Natural killer cell treated with Interleukin-12 subunit alpha and Interleukin-12 subunit beta and Interleukin-15 and Interleukin-18, amount 100 ng/mL, for 72 hours (primary cell): ENCODE measurements at places on chromosomes 3 and 15. TPM values are rescaled to one million over a fixed set of nuclear protein-coding genes. Genes with fewer than 3 reads are reported as not detected.

MYLK gene
- 0.12 TPM for total RNA-seq

ZCWPW2 gene
- 0.24 TPM for total RNA-seq

ADGRG7 gene
- not detected for total RNA-seq

CD200R1 gene
- total RNA-seq, result 3.7 TPM

OXTR gene
- 2.7 TPM for total RNA-seq

MST1R gene
- 2.6 TPM for total RNA-seq

DNA sequence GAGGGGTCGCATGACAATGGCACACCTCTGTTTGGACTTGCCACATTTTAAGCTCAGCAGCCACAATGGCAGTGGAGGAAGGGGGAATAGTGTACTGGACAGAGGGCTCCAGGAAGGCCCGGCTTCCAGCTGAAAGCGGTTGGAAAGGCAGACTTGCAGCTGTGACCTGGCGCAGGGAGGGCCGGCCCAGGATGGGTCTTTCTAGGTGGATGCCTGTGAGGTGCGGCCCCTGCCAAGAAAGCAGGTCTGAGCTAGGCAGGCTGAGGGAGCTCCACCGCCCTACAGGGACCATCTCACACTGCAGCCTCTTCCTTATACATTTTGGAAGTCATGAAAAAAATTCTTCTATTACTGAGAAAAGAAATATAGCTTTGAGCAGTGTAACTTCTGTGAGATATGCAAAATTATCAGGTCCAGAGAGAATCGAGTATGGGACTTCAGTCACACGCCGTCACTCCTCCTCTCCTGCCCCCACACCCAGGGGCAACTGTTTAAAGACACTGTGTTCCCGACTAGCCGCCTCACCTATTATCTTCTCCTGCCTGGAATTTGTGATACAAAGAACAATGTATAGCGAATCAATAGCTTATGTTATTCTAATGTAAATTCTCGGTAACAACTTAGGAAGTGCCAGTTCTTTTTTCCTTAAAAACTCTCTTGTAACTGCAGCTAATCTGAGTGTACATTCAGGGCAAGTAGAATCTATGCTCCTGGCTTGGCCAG is 331.0 kb downstream of the OCA2 start:
- DNase-seq, result no peak

DNA sequence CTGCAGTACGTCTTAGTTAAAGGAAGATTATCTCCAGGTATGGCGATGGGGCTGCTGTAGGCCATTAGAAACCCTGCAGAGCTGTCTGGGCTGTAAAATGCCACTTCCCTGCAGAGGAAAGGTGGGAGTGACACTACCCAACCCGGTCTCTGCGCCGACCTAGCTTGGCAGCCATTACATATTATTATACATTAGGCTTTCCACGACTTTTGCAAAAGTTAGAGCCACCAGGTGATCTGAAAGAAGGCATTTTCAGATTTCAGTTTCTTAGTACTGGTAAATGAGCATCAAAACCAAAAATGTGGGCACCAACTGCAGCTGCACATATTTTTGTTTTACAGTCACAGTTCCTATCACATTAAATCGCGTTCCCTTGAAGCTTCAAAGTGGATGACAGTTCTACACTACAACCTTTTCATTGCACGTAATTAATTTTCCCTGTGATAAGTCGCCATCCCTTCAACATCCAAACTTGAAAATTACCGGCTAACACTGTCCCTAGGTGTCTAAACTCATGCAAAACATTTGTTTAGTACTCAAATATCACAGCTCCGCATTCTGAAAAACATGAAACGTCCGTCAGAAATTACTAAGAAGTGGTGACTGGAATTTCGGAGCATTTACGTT is 81.4 kb upstream of the CHD2 start:
- DNase-seq, result no peak

- DNase-seq, result peak; percentile 89
These were observed at the start of gene TKT for GRCh38 chr3:53255775-53256703. Gene TKT, minus strand, starts transcription at chr3:53256022. Its CDS starts 80 bp downstream, at chr3:53255942.

DNA sequence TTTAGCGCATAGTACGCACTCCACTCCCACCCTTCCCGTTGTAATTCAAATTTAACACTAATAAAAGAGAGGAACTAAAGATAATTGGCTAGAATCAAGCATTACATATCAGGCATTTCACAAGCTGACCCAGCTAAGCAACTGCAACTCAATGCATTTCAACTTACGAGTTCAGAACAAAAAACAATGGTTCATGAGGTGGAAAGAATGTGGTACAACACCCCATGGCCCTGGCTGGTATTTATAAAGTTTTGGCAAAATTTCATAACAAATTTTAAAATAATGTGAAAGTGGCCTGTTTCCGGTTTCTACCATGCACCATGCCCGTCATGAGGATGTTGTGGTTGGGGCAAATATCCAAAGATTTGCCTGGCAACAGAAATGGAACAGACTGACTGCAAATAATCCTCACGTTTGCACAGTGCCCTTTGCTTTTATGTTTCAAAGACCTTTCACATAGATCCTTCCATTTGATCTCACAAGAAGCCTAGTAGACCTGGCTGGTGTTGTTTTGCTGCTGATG is 455.3 kb upstream of the NR2F2 start:
- DNase-seq, result no peak

DNA sequence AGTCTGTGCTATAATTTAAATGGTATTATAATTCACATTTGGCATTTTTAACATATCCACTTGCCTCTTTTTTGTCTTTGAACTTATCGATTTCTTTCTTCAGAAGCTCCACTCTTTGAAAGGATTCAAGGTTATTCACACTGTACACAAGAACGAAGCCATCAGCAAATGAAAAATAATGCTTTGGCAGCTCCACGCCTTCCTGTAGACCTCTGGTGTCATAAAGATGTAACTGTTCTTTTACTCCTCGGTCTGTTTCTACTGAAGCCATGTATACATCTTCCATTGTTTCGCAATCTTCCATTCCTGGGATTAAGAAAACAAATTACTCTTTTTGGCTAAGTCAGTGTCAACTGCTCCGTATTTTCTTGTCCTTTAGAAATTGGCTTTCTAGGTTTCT is 16.0 kb downstream of the NKIRAS1 start:
- no peak for DNase-seq

DNA sequence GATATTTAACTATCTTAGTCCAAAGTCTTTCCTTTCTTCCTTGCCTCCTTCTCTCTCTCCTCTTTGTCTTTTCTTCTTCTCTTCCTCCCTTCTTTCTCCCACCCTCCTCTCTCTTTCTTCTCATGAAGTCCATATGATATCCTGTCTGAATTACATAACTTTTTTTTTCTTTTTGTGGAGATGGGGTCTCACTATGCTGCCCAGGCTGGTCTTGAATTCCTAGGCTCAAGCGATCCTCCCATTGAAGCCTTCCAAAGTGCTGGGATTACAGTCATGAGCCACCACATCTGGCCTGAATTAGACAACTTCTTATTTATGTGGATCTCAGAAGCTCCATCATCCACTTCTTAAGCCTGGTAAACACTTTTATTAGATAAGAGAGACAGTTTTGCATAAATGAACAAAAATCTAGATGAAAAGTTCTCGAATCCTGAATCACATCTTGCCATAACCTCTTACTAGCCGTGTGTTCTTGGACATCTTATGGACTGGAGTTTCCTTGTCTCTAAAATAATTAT is 206.5 kb downstream of the LPP start:
- DNase-seq, result no peak

GRCh38 chr3:155131104-155131503 is 51.0 kb downstream of the MME start:
- DNase-seq, result no peak

GRCh38 chr3:5298453-5298852 is 110.9 kb downstream of the EDEM1 start:
- no peak for DNase-seq

DNA sequence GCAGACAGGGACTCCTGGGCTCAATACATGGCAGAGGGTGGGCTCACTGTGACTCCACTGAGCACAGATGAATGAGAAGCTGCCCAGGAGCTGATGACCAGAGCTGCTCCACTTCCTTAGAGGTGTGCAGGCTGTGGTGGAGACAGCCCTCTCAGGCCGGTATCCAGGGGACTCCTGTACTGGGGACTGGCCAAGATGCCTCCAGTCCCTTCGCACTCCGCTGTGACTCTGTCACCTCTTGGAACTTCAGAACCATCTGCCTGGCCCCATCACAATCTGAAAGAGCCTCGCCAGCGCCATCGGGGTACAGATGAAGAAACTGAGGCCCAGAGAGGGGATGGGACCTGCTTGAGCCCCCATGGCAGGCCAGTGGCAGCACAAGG is 111.2 kb downstream of the ETFA start:
- DNase-seq, result no peak

DNA sequence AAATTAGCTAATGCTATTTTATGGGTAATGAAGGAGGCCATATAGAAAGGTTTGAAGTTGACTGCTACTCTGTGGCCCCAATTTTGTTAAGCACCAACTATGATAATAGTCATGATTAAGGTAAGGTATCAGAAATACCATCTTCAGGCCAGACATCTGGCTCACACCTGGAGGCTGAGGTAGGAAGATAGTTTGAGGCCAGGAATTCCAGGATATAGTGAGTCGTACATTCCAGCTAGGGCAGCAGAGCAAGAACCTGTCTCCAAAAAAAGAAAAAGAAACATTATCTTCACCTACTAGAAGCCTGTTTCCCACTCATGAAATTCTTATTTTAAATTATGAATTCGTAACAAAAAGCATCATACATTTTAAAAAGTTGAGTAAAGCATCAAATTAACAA is 64.4 kb downstream of the LRRC28 start:
- DNase-seq, result no peak

- DNase-seq, result no peak
These were observed 186.7 kb downstream of the UACA start for GRCh38 chr15:70576696-70577095.

DNA sequence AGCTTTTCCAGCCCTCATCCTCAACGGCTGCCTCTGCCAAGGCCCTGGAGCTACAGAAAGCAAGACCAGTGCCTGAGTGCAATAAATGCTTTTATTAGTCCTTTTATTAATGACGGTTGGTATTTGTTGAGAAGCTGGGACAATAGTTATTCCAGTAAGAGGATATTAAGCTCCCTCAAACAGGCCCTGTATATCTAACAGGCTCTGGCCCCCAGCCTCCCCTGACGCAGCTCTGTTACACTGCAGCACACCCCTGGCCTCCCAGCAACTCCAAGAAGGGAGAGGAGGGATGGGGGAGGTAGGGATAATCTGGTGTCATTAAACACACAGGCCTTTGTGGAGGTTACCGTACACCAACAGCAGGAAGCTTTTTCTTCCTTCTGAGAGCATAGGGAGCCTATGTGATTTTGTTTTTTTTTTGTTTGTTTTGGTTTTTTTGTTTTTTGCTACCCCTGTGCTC is 30.8 kb upstream of the MAGEF1 start:
- DNase-seq, result no peak

DNA sequence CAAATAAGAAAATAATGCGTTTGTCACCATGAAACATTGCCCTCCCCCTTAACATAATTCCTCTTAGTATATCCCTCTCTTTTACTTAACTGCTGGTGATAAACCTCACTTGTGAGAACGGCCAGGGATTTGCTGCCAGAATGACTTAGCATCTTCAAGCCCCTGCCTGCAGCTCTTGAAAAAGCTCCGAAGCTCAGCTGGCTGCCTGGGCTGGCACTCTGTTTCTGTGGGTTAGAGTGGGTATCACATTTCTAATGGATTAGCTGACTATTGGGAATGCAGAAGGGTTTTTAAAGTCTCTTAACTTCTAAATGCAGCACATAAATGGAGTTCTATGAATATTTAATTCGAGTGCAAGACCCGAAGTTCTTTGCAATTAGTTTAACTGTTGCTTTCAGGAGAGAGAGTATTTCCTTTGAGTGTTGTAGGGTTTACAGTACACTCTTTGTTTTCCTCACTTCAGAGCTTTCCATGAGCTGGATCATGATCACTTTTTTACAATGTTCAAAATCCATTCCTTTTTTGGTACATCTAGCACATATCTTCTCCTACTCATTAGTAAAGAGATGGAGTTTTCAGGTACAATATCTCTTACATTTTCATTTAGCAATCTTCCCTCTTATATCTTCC is 124.7 kb upstream of the RBMS3 start:
- DNase-seq, result no peak

DNA sequence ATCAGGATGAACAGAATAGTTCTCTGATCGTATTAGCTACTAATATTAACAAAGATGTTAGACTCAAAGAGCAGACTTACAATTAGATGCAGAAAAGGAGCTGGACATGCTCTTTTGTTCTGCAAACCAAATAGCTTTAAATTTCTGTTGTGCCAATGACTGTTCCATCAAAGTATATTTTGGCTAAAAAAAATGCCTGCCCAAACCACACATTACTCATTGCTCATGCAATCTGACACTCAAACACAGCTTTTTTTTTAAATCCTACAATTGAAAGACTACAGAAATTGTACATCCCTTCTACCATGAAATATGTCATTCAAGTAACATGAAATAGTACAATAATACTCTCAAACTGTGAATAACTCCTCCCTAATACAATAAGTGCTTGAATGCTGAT is 48.6 kb downstream of the SHOX2 start:
- DNase-seq, result no peak

DNA sequence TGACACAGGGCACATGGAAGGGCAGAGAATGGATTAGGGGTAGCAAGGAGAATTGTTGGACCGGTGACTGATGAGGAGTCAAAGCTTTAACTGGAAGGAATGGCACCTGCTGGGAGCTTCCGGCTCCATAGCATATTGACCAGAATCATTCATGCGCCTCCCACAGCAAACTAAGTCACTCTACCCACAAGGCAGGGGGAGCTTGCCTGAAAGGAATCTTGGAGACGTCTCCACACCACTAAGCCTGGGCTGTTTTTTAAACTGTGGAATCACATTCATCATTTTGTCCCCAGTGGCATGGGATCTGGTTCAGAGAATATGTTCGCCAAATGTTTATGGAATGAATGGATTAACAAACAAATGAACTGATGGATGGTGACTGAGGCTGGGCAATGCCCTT is 57.0 kb upstream of the ITGA11 start:
- DNase-seq, result no peak

DNA sequence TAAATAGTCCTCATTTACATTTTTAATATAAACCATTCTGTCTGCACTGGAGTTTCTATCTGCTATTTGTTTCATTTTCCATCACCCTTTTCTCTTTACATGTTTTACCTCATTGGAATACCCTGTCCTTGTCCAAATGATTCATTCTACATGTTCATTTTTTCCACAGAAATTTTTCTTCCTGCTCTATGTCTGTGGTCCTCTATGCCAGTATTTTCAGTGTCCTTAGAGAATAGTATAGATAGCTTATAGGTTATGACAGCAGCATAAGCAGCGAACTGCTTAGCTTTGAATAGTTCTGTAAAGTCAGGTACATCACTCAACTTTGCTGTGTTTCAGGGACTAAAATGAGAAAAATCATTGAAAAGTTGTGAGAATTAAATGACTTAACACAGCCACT is 742.3 kb upstream of the CBLB start:
- no peak for DNase-seq

- no peak for DNase-seq
These were observed 801.5 kb upstream of the EPHA6 start for GRCh38 chr3:96012939-96013338.

DNA sequence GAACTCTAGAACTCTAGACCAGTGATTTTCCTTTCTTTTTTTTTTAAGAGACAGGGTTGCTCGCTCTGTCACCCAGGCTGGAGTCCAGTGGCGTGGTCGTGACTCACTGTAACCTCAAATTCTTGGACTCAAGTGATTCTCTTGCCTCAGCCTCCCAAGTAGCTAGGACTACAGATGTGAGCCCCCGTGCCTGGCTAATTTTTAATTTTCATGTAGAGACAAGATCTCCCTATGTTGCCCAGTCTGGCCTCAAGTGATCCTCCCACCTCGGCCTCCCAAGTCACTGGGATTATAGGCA is 359.6 kb downstream of the SHQ1 start:
- DNase-seq, result no peak
